ENCODE measurements at places on chromosomes 3 and 15.

- no peak for DNase-seq
Observed at GRCh38 chr3:163261056-163261455, 1764.4 kb downstream of the OTOL1 start.

GRCh38 chr15:56600380-56600779 lies 132.9 kb downstream of the ZNF280D start:
- DNase-seq, result no peak

GRCh38 chr3:25555695-25556437 lies 108.8 kb downstream of the TOP2B start:
- no peak for DNase-seq

- no peak for DNase-seq
Observed at GRCh38 chr15:70156671-70157271, 59.1 kb upstream of the TLE3 start.

DNA sequence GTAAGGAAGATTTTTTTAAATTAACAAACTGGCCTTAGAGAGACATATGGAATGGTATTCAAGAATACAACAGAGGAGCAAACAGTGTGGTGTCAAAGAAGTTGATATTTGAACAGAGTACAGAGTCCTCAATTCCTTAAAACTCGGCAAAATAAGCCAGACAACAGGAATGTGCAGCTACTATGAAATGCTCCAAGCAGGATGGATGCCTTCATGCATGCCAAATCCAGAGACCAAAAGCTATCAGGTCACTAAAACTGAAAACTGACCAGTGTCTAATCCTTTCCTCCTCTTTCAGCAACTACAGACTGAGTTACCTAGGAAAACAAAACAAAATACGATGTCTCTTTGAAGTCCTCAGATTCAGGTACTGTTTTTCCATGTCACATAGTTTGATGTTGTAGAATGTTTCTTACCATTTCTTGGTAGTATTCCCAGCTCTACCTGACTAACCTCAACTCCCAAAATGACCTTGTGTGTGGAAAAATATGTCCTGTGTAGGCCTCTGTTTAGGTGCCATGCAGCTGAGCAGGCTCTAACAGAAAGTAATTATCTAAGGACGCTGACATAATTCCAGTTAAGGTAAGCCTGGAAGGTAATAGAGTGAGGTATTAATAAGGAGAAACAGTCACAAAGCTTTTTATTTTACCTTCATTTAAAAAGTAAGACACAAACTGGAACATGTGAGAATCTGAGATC lies 46.9 kb downstream of the TBL1XR1 start:
- DNase-seq, result no peak

GRCh38 chr15:67575039-67575502 lies 32.6 kb downstream of the MAP2K5 start:
- DNase-seq, result no peak

GRCh38 chr15:25850154-25851111 lies 12.7 kb downstream of the ATP10A start:
- DNase-seq, result peak; percentile 64

- no peak for DNase-seq
Observed at GRCh38 chr3:18307529-18307928, 117.6 kb downstream of the SATB1 start.

DNA sequence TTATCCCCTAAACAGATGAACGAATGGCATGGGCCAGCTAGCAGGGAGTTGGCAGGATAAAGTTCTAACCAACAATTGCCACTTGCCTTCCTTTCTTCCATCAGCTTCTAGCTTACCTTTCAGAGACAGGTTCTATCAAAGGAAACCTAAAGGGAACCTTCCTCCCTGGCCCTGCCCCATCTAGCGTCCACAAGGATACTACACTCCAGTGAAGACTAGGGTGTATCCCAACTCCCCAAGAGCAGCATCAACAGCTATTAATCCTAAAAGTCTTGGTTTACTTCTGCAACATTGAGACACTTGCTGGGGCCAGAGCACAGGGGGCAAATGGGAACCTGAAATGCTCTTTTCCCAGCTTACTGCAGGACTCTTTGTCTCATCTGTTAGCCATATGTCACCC lies 37.0 kb upstream of the TMC3 start:
- DNase-seq, result no peak

- DNase-seq, result no peak
Observed at GRCh38 chr3:110413807-110414748, 657.5 kb upstream of the NECTIN3 start.

GRCh38 chr15:85690561-85691231 lies 104.0 kb downstream of the KLHL25 start:
- DNase-seq, result no peak

GRCh38 chr3:14358426-14359211 lies 43.8 kb upstream of the SLC6A6 start:
- DNase-seq, result no peak

DNA sequence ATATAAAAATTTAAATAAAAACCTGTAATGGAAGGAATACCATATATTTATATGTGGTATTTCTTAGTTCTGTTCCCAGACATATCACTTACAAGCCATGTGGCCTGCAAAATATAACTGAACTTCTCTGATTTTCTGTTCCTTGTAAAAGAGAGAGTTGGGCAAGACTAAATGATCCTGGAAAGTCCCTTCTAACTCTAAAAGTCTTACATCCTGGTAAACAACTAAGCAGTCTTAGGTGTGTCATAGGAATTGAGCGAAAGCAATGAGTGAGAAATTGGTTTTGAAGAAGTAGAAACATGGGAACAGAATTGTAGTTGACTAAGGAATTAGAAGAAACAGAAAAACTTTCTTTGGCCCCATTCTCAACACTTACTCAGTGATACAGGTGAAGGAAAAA lies 25.3 kb upstream of the IL20RB start:
- no peak for DNase-seq

DNA sequence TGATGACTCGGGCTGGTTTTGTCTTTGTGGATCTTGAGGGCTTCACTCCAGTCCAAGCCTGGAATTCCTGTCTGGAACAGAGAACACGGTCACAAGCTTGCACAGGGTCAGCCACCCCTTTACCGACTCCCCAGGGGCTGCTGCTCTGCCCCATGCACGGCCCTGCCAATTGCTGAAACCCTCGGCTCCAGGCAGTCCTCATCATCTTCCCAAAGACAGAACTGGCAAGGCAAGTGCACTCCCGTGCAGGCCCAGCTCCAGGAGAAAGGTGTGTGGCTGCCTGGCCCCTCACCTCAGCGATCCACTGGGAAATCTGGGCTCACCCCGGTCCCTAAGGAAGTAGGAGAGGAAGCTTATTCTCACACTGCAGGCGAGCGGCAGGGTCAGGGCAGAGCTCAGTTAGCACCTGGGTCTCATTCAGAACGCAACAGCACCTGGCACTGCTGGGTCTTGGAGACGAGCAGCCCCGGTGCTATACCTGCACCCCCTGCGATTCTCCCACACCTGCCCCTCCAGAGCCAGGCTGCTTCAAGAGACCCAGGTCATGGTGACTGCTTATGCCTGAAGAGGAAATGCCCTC lies 7.2 kb downstream of the MAP6D1 start:
- no peak for DNase-seq

DNA sequence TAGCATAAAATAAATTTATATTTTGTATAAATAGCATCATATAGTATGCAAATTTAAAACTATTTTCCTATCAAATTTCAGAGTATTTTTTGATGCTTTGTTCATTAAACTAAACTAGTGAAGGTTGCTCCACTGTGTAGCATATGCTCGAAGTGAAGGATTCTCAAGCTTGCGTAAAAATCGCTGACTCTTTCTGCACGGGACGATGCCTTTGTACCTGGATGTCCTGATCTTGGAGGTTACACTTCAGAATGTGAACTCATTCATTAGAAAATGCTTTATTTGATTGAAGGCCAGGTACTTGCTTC lies 305.0 kb downstream of the WDR72 start:
- DNase-seq, result no peak

DNA sequence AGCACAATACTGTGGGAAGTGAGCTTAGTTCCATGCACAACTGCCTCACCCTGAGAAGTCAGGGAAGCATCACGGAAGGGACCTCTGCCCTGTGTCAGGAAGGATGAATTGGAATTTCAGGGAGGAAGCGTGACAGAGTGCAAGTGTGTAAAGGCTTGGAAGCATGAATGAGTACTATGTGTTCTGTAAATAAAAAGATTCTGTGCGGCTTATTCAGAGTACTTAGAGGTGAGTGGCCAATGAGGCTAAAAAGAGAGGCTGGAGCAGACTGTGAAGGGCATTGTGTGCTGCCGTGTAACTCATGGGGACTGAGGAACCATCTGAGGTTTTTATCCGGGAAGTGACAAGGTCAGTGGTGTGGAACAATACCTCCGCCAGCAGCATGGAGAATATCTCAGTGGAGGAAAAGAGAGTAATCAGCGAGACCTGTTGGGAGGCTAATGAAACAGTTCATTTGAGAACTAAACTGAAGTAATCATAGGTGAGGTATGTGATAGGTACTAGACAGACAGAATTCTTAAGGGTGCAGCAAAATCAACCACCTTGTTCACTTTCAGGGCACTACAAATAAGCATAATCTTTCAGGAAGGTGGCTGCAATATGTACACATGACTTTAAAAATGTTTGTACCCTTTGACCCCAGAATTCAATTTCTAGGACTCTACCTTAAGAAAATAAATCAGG lies 64.9 kb upstream of the SPRED1 start:
- no peak for DNase-seq

Measured in stimulated activated CD4-positive, alpha-beta T cell treated with anti-CD3 and anti-CD28 coated beads, Interleukin-4, amount 100 ng/mL, for 4 hours (primary cell).